ENCODE measurements at places on chromosomes 3 and 15. TPM values are rescaled to one million over a fixed set of nuclear protein-coding genes. Genes with fewer than 3 reads are reported as not detected.

GRCh38 chr3:64426551-64426950 lies 201.3 kb upstream of the PRICKLE2 start:
- no peaks in the 10 kb centered on the region for H3K36me3 ChIP-seq
- H3K27me3 ChIP-seq = no peaks in the 10 kb centered on the region
- no peak for DNase-seq
- no peaks in the 10 kb centered on the region for H3K4me1 ChIP-seq
- H3K4me3 ChIP-seq = no peak overlapping the region

DNA sequence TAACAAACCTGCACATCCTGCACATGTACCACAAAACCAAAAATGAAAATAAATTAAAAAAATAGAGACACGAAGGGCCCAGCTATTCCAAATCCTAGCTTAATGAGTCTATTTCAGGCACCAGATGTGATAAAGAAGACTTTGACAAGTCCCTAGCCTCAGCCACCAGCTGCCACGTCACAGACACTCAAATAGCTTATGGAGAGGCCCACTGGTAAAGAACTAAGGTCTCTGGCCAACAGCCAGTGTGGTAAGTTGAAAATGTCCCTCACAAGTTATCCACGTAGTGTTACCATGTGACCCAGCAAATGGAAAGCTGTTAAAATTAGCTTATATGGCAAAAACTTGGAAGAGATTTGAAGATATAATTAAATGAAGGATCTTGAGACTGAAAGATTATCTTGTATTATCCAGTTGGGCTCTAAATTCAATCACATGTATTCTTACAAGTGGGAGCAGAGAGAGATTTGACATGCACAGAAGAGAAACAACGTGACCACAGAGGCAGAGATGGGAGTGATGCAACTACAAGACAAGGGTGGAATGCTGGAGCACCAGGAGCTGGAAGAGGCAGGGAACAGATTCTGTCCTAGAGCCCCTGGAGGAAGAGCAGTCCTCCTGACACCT lies 10.9 kb downstream of the ACSBG1 start:
- no peaks in the 10 kb centered on the region for H3K36me3 ChIP-seq
- no peak overlapping the region for H3K27ac ChIP-seq
- H3K4me1 ChIP-seq = no peaks in the 10 kb centered on the region
- H3K27me3 ChIP-seq = no peaks in the 10 kb centered on the region
- no peak for DNase-seq

DNA sequence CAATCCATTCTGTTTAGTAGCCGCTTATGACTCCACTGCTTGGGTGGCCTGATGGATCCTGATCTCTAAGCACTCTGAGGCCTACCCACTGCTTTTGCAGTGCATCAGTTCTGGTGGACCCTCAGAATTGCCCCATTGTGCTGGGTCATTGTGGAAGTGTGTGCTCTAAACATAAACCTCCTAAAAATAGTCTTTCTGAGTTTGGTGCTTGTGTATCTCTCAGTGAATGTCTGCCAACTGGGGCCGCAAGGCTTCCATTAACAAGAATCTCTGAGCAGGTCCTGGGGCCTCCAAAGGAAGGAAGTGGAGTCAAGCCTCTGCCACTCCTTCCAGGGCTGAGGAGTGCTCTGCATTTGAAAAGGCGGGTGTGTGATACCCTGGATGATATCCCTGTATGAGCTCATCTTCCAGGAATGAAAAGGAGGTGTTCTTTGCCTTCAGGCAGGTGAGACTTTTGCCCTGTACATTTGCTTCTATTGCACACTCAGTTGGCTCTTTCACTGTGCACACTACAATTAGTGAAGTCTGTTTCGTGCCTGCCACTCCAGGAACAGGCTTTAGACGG lies 80.0 kb upstream of the CACNA2D3 start:
- no peaks in the 10 kb centered on the region for H3K36me3 ChIP-seq
- no peak for DNase-seq
- no peaks in the 10 kb centered on the region for H3K4me1 ChIP-seq
- no peak overlapping the region for H3K4me3 ChIP-seq

DNA sequence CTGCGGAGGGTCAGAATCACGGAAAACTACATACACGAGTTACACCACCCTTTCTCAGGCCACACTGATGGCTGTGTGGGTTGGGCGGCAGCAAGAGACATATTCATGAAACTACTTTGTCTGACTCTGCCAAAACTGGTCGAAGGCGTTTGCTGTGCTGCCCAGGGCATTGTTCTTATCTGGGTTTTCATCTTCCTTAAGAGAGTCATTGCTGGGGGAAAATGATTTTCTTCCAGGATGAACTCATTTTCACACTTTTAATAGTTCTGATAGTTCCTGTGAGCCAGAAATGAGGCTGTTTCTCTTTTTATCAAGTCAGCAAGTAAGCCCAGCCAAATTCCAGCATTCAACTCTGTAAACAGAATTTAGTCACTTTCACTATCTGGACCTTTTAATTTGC lies 47.6 kb downstream of the TRIM71 start:
- H3K36me3 ChIP-seq = no peaks in the 10 kb centered on the region
- no peaks in the 10 kb centered on the region for H3K4me1 ChIP-seq
- no peak overlapping the region for H3K4me3 ChIP-seq
- no peaks in the 10 kb centered on the region for H3K27me3 ChIP-seq

TTLL13 gene
- 1.8 TPM for total RNA-seq

DLL4 gene
- total RNA-seq = not detected

ZNF620 gene
- 3.3 TPM for total RNA-seq
